SK-N-SH (cell line): ENCODE measurements at places on chromosomes 5 and 9. TPM values are rescaled to one million over a fixed set of nuclear protein-coding genes. Genes with fewer than 3 reads are reported as not detected.

Gene MGAT4B
- 174 and 190 TPM in 2 replicates for polyA plus RNA-seq

Gene SLC34A1
- polyA plus RNA-seq: 0.03 TPM in 1 of 2 replicates, not detected in the other

Gene GNA14
- polyA plus RNA-seq: 0.15 and 0.26 TPM in 2 replicates

Gene MYOZ3
- polyA plus RNA-seq: 0.26 and 0.41 TPM in 2 replicates

Gene ZFP2
- 0.29 and 0.33 TPM in 2 replicates for polyA plus RNA-seq

Gene LCN1
- not detected in 2 replicates for polyA plus RNA-seq

Gene FRRS1L
- polyA plus RNA-seq: 3.7 and 5.2 TPM in 2 replicates

Gene PCDHA9
- polyA plus RNA-seq: 0.02 TPM in 2 replicates

Gene SELENOP
- polyA plus RNA-seq: 0.06 and 0.08 TPM in 2 replicates

Gene GCNT4
- 0.02 and 0.03 TPM in 2 replicates for polyA plus RNA-seq

Gene ADCY2
- polyA plus RNA-seq: not detected in 2 replicates

Gene PCDHB11
- polyA plus RNA-seq: 0.41 and 0.61 TPM in 2 replicates

Gene CDH9
- not detected in 2 replicates for polyA plus RNA-seq

Gene ARRDC1
- 49.7 and 54.8 TPM in 2 replicates for polyA plus RNA-seq

Gene MSANTD3
- polyA plus RNA-seq: 42.3 and 48.3 TPM in 2 replicates

Gene SPTLC1
- 53.9 and 62.0 TPM in 2 replicates for polyA plus RNA-seq

Gene ENTPD8
- 0.18 and 0.30 TPM in 2 replicates for polyA plus RNA-seq

Gene KIAA1958
- 1.5 and 1.6 TPM in 2 replicates for polyA plus RNA-seq

Gene MARCOL
- not detected in 2 replicates for polyA plus RNA-seq

Gene FBP1
- 0.19 TPM in 1 of 2 replicates, not detected in the other for polyA plus RNA-seq

Gene OCLN
- 6.5 and 7.4 TPM in 2 replicates for polyA plus RNA-seq

Gene GPR150
- polyA plus RNA-seq: 0.06 and 0.07 TPM in 2 replicates

Gene GDF9
- 0.82 and 1.2 TPM in 2 replicates for polyA plus RNA-seq

Gene LOX
- polyA plus RNA-seq: 36.3 and 50.4 TPM in 2 replicates
